ENCODE measurements at places on chromosomes 7 and 10.

DNA sequence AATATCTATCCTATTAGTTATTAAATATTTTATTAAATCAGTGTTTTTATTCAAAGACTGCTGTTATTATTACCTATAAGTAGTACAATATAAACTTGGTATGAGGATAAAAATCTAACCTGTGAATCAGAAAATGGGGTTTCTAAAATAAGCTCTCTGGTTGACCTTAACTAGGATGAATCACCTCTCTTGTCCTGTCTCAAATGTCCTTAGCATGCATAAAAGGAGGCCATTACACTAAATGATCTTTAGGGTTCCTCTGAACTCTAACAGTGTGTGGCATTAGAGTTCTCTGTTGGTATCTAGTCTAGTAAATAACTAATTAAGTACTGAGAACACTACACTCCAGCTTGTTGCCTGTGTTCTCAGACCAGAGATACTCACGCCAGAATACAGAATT lies 143.1 kb upstream of the LRRTM3 start:
- no peak for DNase-seq

DNA sequence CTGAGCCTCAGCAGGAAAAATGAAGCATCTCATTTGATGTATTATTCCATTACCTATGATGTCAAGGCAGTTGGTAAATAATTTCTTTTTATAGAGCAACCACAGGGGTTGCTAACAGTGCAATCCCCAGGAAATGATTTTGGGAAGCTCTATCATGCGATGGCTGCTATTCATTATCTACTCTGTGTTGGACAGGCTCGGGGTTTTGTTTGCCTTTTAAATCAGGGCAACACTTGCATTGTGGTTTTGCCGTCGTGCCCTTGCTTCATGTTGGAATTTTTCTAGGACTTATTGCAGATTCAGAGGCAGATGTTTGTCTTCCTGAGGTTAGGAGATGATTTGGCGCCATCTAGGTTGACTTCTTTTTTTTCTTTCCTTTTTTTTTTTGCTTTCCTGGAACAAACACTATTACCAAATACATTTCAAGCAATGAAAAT lies 128.4 kb downstream of the BICC1 start:
- DNase-seq = peak; percentile 64

GRCh38 chr7:44309271-44310091 lies 15.9 kb downstream of the CAMK2B start:
- DNase-seq = peak; percentile 32

DNA sequence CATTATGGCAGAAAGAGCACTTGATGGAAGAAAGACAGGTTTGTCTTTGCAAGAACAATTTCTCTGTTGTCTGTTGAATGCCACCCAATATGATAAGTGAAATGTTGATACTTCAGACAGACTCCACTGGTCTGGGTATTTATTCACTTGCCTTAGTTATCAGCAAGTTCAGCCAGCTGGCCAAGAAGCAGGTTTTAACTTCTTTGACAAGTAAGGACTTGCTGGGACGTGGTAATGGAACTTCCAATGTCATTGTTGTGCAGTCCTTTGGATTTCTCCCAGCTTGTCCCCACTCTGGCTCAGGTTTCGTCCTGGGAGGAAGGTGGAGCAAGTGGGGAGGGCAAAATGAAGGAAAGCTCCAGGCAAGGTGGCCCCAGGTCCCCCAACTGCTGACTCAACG lies 497.4 kb downstream of the RPS24 start:
- DNase-seq = no peak

DNA sequence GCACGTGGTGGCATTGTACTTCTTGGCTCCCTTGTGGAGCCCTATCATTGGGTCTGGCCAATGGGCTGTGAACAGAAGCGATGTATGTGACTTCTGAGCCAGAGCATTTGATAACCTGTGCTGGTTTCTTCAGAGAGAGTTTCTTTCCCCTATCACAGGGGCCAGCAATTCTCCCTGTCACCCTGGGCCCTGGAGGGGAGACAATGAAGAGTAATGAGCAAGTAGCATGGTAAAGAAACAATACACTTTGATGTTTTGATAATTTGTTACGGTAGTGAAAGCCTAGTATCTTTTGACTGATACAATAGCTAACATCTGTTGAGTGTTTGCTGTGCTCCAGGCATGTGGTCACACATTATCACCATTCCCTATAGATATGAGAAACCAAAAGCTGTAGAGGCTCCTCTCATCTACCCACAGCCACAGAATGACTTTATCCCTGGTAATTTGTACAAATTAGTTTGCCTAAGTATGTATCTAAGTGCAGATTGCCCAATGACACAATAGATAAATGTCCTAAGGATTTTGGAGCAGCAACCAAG lies 113.4 kb upstream of the SVIL start:
- DNase-seq = no peak

- no peak for DNase-seq
Observed at GRCh38 chr7:158050978-158051651, 536.5 kb downstream of the PTPRN2 start.

DNA sequence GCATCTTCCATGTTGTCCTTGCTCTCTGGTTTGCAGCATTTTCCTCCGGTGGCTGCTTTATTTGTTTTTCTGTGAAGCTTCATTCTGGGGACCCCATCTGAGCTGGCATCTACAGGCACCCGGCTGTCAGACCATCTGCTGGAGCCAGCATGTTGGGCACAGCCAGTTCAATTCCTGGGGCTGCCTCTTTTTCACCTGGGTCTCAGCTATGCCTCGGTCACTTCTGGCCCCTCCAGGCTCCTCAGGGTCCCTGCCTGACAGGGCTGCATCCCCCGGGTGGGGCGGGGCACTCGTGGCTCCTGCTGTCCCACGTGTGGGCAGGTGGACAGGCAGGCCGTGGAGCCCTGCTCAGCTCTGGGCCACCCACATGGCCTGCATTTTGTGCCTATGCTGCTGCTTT lies 8.1 kb downstream of the SCART1 start:
- DNase-seq = no peak

- DNase-seq = no peak
Observed at GRCh38 chr7:137846827-137847567, at the start of gene DGKI. Gene DGKI (minus strand): TSS chr7:137846974.

DNA sequence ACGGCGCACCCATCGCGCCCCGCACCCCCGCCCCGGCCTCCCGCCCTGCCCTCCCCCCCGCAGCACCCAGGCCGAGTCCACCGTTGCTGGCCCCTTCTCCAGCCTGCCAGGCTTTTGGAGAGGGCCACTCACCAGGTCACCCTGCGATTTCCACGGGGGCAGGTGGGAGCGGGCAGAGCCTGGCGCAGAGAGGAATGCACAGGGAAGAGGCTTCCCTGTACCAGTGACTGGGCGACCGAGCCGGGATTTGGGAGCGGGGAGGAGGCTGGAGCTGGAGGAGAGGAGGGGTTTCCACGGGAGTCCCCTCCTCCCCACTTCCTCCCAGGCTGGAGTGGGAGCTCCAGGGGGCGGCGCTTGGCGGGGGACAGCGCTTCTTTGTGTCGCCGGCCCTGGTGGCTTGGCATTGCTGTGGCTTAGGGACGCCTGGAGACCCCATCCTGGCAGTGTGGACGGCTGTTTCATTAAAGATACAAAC lies 19.3 kb downstream of the TCAF1 start:
- DNase-seq = no peak

DNA sequence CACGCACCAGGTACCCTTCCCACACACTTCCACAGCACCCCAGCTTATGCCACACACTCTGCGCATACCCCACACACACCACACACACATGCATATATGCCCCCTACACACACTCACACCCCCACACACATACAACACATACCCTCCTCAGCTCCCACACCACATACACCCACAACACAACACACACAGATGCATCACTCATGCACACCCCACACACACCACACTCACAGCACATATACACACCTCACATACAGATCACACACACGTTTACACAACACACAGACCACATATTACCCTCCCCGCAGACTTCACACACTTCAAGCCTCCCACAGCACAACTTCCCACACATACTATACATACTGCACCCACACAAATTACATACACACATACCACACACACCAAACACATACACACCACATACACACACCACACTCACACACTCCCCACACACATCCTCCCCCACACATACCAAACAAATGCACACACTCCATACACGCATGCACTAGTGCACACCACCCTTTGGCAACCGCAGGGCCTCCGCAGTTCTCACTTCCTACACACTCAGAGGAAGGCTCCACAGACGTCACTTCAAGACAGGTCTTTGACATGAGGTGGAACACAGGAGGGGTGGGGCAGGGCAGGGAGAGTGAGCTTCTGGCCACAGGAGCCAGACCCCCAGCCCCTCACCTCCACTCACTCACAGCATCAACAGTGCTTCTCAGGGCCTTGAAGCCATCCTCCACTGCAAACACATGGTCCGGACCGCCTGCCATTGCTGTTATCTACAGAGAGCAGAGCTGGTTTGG lies 18.5 kb upstream of the ANTXRL start:
- no peak for DNase-seq

- no peak for DNase-seq
Observed at GRCh38 chr10:98418665-98419468, 3.9 kb upstream of the PYROXD2 start.

DNA sequence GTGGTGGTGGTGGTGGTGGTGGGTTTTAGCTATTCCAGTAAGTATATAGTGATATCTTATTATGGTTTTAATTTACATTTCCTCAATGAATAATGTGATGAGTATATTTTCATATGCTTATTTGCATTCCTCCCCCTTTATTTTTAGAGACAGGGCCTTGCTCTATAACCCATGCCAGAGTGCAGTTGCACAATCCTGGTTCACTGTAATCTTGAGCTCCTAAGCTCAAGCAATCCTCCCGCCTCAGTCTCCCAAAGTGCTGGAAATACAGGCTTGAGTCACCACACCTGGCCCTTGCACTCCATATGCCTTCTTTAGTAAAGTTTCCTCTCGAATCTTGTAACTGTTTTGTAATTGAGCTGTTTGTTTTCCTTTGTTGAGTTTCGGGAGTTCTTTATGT lies 577.7 kb upstream of the AUTS2 start:
- DNase-seq = no peak

DNA sequence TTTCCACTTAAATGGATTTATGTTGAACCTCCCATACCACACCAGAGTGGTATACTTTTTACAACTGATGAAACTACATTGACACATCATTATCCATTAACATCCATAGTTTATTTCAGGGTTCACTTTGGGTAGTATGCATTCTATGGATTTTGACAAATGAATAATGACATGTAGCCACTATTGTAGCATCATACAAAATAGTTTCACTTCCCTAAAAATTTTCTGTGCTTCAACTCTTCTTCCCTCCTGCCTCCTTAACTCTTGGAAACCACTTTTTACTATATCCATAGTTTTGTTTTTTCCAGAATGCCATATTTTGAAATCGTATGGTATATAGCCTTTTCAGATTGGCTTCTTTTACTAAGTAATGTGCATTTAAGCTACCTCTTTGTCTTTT lies 199.5 kb upstream of the TMEM196 start:
- no peak for DNase-seq

DNA sequence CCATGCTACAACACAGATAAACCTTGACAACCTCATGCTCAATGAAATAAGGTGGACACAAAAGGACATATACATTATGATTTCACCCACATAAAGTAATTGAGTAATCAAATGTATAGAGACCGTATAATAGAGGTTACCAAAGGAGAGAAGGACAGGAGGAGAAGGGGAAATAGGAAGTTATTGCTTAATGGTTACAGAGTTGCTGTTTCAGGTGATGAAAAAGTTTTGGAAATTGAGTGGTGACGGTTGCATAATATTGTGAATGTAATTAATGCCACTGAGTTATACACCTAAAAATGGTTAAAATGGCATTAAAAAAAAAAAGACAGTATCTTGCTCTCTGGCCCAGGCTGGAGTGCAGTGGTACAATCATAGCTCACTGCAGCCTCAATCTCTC lies 1.5 kb upstream of the OGDH start:
- DNase-seq = no peak

DNA sequence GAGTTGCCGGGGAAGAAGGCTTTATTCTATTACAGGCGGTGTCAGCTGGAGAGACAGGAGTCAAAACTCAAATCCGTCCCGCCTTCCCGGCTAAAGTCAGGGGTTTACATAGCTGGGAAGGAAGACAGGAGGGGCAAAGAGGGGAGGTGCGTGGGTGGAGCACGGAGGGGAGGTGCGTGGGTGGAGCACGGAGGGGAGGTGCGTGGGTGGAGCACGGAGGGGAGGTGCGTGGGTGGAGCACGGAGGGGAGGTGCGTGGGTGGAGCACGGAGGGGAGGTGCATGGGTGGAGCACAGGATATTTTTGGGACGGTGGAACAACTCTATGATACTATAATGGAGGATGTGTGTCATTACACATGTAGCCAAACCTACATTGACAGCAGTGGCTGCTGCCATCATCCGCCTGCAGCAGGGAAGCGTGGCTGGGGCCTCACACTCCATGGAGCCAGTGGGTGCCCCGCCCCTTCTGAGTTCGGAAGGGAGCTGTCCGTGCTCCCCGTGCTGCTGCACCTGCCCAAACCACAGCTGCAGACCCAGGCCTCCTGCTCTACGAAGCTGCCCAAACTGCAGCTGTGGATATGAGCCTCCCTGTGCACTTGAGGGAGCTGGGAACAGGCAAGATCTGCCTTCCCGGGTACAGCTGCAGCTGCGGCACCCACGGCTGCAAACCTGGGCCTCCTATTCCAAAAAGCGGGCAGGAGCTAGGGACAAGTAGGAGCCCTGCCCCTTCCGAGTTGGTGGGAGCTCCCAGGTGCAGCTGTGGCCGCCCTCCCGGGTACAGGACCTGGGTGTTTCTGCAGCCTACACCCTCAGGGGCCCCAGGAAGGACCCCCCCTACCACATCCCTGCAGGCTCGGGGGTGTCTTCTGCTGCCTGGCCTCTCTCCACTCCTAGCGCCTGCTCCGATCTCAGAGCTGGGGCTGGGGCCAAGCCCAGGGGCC lies 119.4 kb downstream of the DYNC2I1 start:
- no peak for DNase-seq

DNA sequence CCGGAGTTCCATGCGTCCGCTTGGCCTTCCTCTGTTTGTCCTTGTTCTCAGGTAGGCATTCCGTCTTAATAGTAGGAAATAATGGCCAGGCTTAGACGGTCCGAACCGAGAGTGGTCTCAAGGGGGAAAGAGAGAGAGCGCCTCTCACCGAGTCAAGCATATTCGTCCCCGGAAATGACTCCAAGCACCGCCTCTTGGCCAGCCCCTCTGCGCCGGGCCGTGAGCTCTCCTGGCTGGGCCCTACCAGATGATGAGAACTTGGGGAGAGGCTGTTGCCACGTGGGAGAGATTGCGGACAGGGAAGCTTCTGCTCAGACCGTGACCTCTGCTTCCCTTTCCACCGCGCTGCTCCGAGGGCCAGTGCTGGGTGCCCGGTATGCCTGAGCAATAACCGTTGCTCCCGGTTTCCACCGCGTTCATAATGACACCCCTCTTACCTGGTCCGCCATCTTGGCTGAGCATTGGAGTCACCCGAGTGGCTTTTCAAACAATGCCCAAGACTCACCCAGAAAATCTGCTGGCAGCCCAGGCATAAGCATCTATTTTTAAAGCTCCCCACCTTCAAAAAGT lies 251.1 kb upstream of the SHH start:
- no peak for DNase-seq

- peak; percentile 21 for DNase-seq
Observed at GRCh38 chr7:137935884-137936508, 65.9 kb downstream of the CREB3L2 start.

DNA sequence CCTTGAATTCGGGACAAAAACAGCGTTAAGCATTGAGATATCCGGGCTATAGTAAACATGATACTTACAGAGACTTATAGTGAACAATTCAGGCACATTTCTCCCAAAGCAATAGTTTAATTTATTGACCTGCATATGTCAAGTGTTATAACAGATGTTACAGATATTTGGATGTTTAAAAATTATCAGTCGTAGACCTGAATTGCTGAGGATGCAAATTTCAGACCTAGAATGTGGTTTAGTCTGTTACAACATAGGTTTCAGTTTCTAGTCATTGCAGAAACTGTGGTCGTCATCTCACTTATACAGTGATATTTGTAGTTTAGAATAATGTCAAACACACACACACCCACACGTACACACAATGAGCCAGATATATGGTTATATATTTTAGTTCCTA lies 85.2 kb downstream of the VTI1A start:
- DNase-seq = no peak

Measured in kidney capillary endothelial cell (primary cell).